Fibroblast of the aortic adventitia (primary cell): ENCODE measurements at places on chromosomes 7 and 10. TPM values are rescaled to one million over a fixed set of nuclear protein-coding genes. Genes with fewer than 3 reads are reported as not detected.

The MOGAT3 gene
- not detected in 2 replicates for total RNA-seq

DNA sequence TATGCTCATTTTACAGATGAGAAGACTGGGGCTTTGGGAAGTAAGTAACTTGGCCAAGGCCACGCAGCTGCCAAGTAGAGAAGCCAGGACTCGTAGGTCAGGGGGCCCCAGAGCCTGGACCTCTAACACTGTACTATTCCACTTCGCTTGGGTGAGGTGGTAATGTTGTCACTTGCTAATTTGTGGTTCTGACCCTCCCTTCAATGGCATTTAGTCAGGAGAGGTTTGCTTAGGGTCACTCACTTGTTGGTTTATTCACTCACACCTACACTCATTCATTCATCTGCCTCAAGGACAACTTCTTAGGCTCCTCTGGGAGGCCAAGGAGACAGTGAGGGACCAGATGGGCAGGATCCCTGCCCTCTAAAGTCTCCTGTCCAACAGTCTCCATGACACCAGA is 21.3 kb downstream of the BTBD16 start:
- no peak for DNase-seq

DNA sequence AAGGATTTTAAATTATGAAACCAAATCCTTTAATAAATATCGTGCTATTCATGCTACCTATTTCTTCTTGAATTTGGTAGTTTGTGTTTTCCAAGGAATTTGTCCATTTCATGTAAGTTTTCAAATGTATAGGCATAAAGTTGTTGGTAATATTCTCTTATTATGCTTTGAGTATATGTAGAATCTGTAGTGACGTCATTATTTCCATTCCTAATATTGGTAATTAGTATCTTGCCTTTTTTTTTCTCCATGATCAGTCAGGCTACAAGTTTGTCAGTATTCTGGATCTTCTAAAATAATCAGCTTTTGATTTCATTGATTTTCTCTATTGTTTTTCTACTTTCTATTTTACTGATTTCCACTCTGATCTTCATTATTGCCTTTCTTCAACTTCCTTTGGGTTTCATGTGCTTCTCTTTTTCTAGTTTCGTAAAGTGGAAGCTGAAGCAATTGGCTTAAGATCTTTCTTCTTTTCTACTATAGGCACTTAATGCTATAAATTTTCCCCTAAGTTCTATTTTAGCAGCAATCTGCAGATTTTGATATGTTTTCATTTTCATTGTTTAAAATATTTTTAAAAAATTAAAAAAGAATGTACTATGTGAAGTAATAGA is 156.5 kb upstream of the HDAC9 start:
- DNase-seq, result no peak

The CHCHD3 gene
- 96.1 and 99.7 TPM in 2 replicates for total RNA-seq

DNA sequence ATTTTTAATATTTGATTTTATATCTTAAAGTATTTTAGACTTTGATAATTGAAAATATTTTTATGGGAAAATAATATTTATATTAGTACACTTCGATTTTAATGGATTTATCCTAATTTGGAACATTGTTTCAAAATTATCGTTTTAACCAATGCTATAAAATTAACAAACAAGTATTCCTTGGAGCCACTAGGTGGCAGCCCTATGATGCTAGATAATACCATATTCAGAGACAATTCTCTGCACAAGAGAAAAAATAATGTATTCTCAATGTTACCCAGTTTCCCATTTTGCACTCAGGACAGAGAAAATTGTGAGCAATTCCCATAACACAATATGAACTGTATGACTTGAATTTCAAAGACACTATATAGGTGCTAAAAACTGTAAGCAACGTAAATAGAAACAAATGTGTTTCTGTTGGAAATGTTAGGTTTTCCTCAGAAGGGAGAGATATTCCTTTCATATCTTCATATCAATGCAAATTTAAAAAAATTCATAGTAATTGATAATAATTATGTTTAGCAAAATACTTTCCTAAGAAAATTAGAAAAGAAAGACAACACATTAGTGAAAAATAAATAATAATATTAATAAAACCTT is 237.8 kb downstream of the SEMA3E start:
- DNase-seq, result peak; percentile 78

DNA sequence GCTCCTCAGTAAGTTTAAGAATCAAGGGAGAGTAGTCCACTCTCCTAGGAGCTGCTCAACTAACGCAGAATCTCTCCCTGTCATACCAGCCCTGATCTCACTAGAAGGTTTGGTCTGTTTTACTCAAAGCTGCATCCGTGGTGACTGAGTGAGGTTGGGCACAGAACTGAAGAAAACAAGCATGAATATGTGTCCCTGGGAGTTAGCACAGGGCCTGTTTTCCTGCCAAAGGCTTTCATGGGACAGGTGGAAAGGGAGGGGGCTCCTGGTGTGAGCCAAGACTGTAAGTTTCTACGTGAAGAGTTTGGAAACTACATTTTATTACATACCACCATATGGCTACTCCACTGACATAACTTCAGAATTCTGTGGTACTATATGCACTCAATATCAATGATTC is 705.9 kb downstream of the MAGI2 start:
- no peak for DNase-seq
